Left lobe of liver (tissue), 2 donors: ENCODE measurements at places on chromosomes 4 and X. TPM values are rescaled to one million over a fixed set of nuclear protein-coding genes. Genes with fewer than 3 reads are reported as not detected.

ADH7 gene
- total RNA-seq, result not detected

ANK2 gene
- total RNA-seq, result 0.68 TPM

IL21 gene
- total RNA-seq, result not detected

TRIML2 gene
- not detected for total RNA-seq

SSX4 gene
- total RNA-seq, result not detected

FGF5 gene
- total RNA-seq, result not detected

SYP gene
- 0.10 TPM for total RNA-seq

GLOD5 gene
- total RNA-seq, result 3.1 TPM
